ENCODE measurements at places on chromosomes 5 and 9.
A peak's percentile ranks its signal among the peaks of the same experiment; 100 is the strongest.

DNA sequence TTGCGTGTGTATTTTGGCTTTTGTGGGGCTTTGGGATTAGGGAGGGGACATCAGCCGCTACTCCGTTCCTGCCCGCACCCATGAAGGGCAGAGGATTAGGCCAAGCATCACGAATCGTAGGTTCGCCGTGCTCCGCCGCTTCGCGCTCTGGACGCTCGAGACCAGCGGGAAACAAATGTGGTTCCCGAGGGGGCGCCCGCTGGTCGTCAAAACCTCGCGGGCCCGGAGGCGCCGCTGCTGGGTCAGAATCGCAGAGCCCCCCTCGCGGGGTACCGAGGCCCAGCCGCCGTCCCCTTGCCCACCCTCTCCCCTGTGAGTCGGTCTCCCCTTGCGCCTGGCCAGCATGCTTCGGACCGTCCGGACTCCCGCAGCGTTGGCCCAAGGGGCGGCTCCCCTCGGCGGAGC lies 2.3 kb upstream of the PAX5 start:
- DNase-seq, result peak; percentile 77

DNA sequence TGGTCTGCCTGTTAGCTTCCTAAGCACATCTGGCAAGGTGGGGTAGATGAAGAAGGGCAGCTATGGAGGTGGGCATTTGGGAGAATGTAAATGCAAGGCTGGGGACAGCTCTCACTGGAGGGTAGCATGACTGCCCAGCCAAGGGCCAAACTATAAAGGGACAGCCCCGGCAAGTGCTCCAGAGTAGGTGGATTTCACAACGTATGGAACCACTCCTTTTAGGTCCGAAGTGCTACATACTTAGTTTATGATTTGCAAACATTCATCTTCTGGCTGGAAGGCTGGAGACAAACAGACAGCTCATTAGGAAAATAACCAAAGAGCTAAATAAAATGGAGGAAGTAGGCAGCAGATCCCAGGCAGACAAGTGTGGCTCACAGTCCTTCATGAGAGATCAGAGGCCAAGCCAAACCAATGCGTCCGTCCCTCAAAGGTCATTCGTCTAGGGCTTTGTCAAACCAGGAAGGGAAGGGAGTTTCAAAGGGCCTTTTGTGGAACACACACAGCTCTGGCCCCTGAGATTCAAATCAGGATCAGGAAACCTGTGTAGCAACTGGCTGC lies 42.5 kb upstream of the GLRX start:
- DNase-seq, result no peak

- DNase-seq, result no peak
Measured at GRCh38 chr9:92035687-92036410, 79.4 kb downstream of the SPTLC1 start.

GRCh38 chr9:114482593-114482992 lies 22.7 kb downstream of the WHRN start:
- no peak for DNase-seq

- DNase-seq, result no peak
Measured at GRCh38 chr9:68746525-68746924, 41.5 kb downstream of the PIP5K1B start.
